ENCODE measurements at places on chromosomes 1 and 21. TPM values are rescaled to one million over a fixed set of nuclear protein-coding genes. Genes with fewer than 3 reads are reported as not detected.

Gene S100A7A
- not detected for total RNA-seq

Gene MAP3K21
- total RNA-seq, result 3.2 TPM

Gene LYSMD1
- total RNA-seq, result 4.5 TPM

Gene SCAF4
- 48.6 TPM for total RNA-seq

GRCh38 chr1:206967096-206967849, 3.0 kb downstream of the FCAMR start:
- peaks cover 6% of the 10 kb centered on the region for H3K27me3 ChIP-seq
- H3K4me1 ChIP-seq, result peaks cover 31% of the 10 kb centered on the region
- peak overlapping the region; percentile 11 for H3K27ac ChIP-seq
- no peak for DNase-seq
- no peaks in the 10 kb centered on the region for H3K36me3 ChIP-seq

DNA sequence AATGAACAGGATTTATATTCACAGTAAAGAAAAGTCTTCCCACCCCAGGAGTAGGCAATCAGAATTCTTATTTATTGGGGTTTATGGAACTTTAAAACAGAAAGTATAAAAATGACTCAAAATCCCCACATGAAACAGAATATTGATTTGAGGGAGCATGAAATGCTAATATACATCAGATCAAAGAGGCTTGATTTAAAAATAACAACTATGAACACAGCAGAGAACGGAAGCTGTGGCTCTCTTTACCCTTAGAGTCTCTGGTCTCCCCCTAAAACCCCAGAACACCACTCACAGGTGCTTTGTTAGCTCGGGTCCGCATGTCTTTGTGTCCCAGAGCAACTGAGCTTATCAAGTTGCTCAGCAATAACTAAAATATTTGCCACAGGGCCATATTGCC, 31.2 kb upstream of the FASLG start:
- DNase-seq, result peak; percentile 28
- peak overlapping the region; percentile 21 for H3K27ac ChIP-seq
- peaks cover 45% of the 10 kb centered on the region for H3K4me1 ChIP-seq
- H3K27me3 ChIP-seq, result peaks cover 8% of the 10 kb centered on the region

DNA sequence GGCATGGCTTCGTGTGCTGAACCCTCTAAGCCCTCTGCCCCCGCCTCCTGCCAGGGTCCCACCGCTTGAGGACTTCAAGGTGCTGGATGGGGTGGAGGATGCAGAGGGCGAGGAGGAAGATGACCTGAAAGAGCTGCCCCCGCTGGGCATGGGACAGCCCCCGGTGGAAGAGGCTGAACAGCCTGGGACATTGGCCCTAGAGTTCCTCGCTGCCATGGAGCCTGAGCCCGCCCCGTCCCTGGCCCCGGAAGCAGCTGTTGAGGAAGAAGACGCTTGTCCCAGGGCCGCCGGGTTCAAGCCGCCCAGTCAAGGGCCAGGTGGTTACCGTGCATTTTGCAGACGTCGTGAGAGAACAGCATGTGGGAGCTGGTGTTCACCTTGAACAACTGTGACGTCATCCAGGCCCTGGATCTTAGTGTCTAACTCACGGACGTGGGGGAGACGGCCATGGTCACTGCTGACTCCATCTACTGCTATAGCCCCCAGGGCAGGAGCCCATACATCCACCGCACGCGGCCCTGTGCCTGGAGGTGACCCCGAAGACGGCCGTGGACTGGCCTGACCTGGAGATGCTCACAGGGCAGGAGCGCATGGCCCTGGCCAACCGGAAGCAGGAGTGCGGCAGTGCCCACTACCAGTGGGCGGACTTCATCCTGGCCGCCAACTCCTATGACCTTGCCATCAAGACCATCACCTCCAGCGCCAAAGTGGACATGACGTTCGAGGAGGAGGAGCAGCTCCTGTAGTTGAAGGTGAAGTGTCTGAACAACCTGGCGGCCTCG, 90.1 kb downstream of the PPP1R12B start:
- no peak overlapping the region for H3K4me3 ChIP-seq
- peaks cover 11% of the 10 kb centered on the region for H3K36me3 ChIP-seq
- H3K27ac ChIP-seq, result no peak overlapping the region
- DNase-seq, result no peak

DNA sequence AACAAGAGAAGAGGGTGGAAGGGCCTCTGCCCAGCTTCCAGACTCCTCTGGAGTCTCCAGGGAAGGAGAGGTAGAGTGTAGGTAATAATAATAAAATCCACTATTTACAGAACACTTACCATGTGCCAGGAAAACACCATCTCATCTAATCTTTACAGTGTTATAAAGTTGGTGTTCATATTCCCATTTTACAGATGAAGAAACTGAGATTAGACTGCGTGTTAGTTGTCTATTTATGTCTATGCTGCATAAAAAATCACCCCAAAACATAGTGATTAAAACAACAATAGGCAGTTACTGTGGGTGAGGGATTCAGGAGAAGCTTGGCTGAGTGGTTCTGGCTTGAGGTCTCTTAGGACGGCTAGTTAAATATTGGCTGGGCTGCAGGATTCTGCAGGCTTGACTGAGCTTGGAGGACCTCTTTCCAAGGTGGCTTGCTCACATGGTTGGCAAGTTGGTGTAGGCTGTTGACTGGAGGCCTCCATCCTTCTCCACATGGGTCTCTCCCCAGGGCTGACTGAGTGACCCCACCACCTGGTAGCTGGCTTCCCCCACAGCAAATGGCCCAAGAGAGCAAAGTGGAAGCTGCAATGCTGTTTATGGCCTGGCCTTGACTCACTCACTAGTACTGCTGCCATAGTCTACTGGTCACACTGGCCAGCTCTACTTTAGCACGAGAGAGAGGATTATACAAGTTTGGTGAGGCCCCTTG, 6.5 kb upstream of the ALX3 start:
- no peaks in the 10 kb centered on the region for H3K36me3 ChIP-seq
- no peaks in the 10 kb centered on the region for H3K4me1 ChIP-seq
- no peak overlapping the region for H3K27ac ChIP-seq
- peaks cover 19% of the 10 kb centered on the region for H3K27me3 ChIP-seq
- DNase-seq, result no peak

DNA sequence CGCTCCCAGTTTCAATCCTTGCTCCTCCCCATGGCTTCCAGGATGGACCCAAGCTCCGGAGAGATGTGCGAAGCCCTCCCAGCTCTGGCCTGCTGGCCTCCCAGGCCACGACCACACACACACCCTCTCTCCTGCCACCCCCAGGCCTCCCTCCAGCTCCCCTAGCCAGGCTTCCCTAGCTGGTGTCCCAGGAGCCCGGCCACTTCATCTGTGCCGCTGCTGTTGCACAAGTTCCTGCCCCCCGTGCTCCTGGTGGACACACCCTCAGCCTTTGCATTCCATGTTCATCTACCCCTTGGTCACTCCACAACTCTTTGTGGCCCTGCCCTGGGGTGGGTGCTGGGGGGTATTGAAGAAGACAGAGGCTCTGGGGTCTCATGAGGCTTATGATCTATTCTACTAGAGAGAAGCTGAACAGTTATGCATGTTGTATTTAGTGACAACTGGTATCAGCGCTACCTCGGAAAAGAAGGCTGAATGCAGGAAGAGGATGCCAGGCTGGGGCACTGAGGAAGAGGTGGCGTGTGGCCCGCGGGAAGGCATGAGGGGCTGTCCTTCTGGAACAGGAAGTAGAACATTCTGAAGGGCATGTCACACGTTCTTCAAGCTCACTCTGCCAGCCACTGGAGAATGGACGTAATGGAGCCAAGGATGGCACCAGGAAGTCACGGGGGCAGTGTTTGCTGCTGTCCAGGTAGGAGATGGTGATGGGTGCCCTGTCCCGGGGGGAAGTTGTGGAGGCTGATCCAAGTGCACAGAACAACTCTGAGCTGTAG, 172.4 kb downstream of the PSMG1 start:
- DNase-seq, result no peak
- H3K4me3 ChIP-seq, result no peak overlapping the region
- H3K27ac ChIP-seq, result no peak overlapping the region
- H3K27me3 ChIP-seq, result peaks cover 3% of the 10 kb centered on the region

DNA sequence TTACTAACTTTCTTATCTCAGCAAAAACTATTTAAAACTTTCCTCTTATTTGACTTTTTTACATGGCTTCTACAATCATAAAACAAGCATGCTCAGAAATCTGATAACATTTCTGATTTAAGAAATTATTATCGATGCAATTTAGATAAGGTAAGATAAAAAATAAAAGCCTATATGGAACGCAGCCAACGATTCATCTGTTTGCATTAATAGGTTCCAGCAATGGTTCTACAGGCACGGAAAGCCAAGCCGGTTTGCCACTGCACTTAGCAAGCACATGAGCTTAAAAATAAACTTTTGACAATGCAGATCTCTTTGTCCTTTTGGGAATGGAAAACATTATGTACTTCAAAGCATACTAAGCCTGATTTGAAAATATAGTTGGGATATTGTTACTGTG, 77.5 kb upstream of the KCNK2 start:
- H3K27ac ChIP-seq, result no peak overlapping the region
- H3K4me1 ChIP-seq, result no peaks in the 10 kb centered on the region
- no peaks in the 10 kb centered on the region for H3K27me3 ChIP-seq
- H3K4me3 ChIP-seq, result no peak overlapping the region

DNA sequence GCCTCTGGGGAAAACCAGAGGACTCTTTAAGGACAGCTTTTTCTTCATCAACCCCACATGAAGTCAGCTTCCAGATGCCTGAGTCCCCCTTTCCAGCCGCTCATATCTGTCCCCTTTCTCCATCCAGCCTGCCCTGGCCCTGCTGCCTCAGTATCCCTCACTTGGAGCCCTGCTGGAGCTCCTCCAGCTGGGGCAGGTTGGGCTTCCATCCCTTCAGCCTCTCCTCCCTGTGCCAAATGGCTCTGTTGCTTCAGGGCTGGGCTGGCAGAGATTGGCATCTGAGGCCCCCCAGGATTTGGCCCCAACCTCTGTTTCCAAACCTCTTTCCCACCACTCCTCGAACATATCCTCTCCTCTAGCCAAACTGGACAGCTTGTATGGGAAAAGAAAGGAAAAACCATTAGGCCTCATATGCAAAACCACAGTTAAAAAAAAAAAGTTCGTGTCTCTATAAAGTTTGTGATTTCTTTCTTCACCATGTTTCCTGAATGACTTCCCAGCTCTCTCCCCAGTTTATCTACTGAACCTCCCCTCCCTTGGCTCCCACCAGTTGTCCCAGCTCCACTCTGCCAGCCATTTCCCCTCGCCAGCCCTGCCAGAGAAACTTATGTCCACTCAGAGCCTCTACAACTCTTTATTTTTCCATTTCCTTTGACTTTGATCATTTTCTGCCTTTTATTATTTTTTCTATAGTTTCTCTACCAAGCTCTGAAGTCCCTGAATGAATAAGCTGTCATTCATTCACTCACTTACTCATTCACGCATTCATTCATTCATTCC, 217.9 kb downstream of the FOXD2 start:
- peaks cover 11% of the 10 kb centered on the region for H3K27me3 ChIP-seq
- no peaks in the 10 kb centered on the region for H3K4me1 ChIP-seq
- H3K4me3 ChIP-seq, result no peak overlapping the region
- no peak overlapping the region for H3K27ac ChIP-seq
- DNase-seq, result no peak

- no peak for DNase-seq
- no peaks in the 10 kb centered on the region for H3K4me1 ChIP-seq
- no peaks in the 10 kb centered on the region for H3K36me3 ChIP-seq
- H3K27me3 ChIP-seq, result no peaks in the 10 kb centered on the region
- no peak overlapping the region for H3K27ac ChIP-seq
These were observed 62.8 kb downstream of the DMRTB1 start for GRCh38 chr1:53521924-53522552.

DNA sequence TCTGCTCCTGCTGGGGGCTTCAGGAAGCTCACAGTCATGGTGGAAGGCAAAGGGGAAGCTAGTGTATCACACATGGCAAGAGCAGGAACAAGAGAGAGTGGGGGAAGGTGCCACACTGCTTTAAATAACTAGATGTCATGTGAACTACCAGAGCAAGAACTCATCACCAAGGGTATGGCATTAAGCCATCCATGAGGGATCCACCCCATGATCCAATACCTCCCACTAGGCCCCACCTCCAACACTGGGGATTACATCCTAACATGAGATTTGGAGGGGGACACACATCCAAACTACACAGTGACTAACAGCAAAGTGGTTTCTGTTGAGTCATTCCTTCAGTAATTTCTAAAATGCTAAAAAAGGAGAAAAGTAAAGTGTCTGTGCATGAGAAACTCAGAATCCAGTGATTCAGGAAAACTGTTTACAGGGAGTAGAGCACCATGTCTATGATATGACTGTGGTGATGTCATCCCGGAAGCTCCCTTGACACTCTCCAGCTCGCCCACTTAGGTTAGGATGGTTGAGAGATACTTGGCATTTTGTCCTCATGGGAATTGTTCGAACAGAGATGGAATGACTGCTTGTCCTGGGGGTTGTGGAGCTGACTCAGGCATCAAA, 50.3 kb downstream of the CHD1L start:
- H3K27me3 ChIP-seq, result no peaks in the 10 kb centered on the region
- H3K4me1 ChIP-seq, result peaks cover 7% of the 10 kb centered on the region
- no peak overlapping the region for H3K4me3 ChIP-seq
- DNase-seq, result no peak
- peaks cover 97% of the 10 kb centered on the region for H3K36me3 ChIP-seq

Data from activated CD8-positive, alpha-beta T cell treated with anti-CD3 and anti-CD28 coated beads for 36 hours (primary cell).